Mesothelial cell of epicardium (in vitro differentiated cells): ENCODE measurements at places on chromosomes 11 and 22. TPM values are rescaled to one million over a fixed set of nuclear protein-coding genes. Genes with fewer than 3 reads are reported as not detected.
A peak's percentile ranks its signal among the peaks of the same experiment; 100 is the strongest.

DNA sequence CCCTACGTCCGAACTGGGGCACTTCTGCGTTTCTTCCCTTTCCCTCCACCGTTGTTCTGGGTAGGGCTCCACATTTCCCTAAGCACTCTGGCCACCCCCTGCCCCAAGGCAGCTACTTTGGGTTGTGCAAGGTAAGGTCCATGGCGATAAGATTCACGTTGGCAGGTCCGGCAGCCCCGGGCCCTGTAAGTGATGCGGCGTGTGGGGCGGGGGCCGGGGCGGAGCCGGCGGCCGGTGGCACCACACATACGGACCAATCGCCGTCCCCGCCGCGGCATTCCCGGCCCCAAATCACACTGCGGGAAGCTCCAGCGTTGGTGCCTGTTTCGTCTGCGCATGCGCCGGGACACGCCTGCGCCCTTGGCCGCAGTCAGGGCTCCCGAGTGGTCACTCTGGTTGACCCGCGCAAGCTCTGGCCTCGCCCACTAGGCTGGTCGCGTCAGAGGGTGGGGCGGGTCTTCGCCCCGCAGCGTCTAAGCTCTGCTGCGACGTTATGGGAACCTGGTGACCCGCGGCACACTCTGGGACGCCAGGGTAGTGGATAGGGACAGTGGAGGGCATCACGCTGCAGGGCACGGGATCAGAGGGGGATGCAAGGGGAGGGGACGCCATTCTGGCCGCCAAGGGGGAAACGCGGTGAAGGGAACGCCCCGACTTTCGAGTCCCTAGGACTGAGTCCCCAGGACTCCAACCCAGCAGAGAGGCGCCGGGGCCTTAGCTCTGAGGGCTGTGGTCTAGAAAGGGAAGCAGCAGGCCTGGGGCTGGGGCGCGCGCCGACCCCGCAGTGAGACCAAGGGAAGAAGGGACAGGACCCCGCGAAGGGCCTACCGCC lies 1.6 kb downstream of the FADS1 start:
- peaks cover 17% of the 10 kb centered on the region for H3K4me1 ChIP-seq
- peaks cover 25% of the 10 kb centered on the region for H3K36me3 ChIP-seq
- H3K4me3 ChIP-seq: peak overlapping the region; percentile 93
- no peaks in the 10 kb centered on the region for H3K27me3 ChIP-seq
- peak; percentile 77 for DNase-seq

The CARNS1 gene
- total RNA-seq: 19.5 to 24.6 TPM (median 21.1 TPM) in 3 replicates

- H3K27me3 ChIP-seq: no peaks in the 10 kb centered on the region
- H3K4me1 ChIP-seq: peaks cover 39% of the 10 kb centered on the region
- peak overlapping the region; percentile 89 for H3K4me3 ChIP-seq
- peak overlapping the region; percentile 95 for H3K27ac ChIP-seq
These were observed 1.5 kb downstream of the DDB2 start for GRCh38 chr11:47216121-47216798.

GRCh38 chr11:78203184-78203583 lies 14.5 kb downstream of the USP35 start:
- H3K4me3 ChIP-seq: no peak overlapping the region
- no peaks in the 10 kb centered on the region for H3K27me3 ChIP-seq
- no peak for DNase-seq
- H3K27ac ChIP-seq: no peak overlapping the region
- H3K36me3 ChIP-seq: peaks cover 8% of the 10 kb centered on the region
- H3K4me1 ChIP-seq: no peaks in the 10 kb centered on the region

DNA sequence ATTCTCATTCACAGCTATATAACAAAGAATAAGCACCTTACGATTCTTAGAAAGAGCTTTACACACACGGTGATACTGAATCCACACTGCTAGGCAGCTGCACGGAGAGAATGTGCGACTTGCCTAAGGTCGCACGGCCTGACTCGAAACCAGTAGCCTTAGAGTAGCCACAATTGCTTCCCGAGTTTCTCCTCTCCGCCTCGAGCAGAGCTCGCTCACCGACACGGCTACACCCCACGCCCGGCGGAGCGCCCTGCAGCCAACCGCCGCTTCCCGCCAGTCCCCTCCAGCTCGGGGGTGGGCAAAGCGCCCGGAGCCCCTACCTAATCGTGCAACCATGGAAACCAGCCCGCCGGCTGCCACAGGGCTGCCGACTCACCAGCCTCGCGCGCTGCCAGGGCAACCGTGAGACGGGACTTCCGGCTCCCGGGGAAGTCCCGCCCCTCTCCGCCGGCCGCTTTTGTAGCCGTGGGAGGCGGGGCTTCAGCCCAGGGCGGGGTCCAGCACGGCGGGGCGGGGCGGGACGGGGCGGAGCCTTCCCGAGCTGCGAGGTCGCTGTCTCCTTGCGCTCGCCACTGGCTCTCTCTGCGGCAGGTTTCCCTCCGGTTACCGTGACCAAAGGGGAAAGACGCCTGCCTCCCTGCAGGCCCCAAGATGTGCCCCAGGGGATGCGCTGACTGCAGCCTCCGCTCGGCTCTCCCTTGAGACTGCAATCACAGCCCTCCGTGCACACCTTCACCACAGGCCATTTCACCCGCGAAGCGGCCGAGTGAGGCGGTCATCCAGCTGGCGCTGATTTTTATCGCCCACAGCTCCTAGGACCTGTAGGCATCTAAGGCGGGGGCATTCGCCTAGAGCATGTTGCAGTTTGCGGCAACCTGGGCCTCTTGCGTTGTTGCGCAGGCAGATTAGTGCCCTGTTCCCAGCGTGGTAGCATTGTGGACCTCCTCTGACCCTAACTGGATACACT lies 1.1 kb downstream of the BSCL2 start:
- peak overlapping the region; percentile 98 for H3K27ac ChIP-seq
- H3K4me3 ChIP-seq: peak overlapping the region; percentile 86
- H3K4me1 ChIP-seq: peaks cover 46% of the 10 kb centered on the region
- peaks cover 17% of the 10 kb centered on the region for H3K36me3 ChIP-seq

DNA sequence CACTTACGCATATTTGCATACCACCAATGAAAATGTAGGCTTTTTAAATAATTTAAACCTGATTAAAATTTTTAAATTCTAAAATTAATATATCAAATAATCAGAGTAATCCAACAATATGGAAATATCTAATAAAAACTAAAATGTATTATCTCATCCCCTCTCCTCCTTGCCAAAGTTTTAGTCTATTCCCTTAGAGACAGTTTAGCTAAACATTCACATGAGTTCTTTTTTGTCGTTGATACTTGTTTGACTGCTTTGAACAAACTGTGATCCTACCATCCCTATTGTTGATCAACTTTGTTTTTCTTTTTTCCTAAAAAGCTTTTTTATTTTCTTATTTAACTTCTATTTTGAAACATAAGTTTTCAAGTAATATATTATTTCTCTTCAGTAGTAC lies 81.4 kb upstream of the PARVA start:
- DNase-seq: no peak
- H3K36me3 ChIP-seq: peaks cover 5% of the 10 kb centered on the region
- no peak overlapping the region for H3K27ac ChIP-seq
- H3K4me1 ChIP-seq: no peaks in the 10 kb centered on the region
- no peaks in the 10 kb centered on the region for H3K27me3 ChIP-seq

The GGT5 gene
- 2.9 to 4.1 TPM (median 3.6 TPM) in 3 replicates for total RNA-seq

DNA sequence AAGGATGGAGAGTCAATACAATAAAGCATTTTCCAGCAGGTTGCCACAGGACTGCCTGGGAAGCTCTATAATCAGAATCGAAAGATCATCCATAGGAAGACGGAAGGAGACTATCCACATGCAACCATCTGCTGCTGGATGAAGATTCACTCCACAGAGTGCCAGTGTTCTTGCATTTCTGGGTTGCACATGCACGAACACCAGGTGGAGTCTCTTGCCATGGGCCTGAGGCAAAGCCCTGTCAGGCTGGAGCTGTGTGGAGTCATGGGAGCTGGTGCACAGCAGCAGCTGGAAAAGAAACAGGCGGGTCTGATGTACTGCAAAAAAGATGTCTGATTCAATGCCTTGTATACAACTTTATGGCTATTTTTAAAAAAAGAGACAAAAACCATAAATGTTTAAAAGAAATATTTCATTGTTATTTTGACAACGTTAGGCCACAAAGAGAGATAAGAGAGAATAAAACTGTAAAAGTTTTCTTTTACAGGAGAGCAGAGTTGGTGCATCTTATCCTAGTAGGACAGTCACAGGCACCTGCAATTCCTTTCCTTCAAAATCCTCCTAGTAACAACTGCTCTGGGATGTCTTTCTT lies 12.9 kb upstream of the FAT3 start:
- no peak overlapping the region for H3K27ac ChIP-seq
- DNase-seq: no peak
- peaks cover 15% of the 10 kb centered on the region for H3K4me1 ChIP-seq
- no peak overlapping the region for H3K4me3 ChIP-seq
- H3K27me3 ChIP-seq: peaks cover 5% of the 10 kb centered on the region

DNA sequence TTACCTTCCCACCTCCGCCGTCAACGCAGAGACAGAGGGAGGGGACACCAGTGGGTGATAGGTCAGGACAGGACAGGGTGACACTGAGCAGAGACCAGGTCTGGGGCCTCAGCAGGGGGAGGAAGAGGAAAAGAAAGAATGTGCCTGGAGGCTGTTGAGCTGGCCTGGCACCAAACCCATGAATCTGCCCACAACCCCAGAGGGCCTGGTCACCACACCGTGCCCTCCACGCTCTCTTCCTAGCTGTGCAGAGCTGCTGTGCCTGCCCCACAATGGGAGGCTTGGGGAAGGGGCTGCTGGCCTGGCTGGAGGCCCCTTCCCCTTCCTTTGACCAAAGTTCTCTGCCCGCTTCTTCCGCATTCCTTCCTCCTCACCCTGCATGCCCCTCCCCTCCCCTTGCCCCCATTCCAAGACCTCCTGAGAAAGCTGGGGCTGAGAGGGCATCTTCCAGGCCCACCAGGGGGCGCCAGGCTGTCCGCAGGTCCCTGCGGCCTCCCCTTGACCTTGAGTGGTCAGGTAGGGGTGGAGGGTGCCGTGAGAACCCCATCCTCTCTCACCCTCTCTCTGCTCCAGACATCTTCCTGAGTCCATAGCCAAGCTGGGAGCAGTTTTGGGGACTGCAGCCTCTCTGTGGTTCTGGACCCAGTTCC lies 11.0 kb upstream of the CACNA1I start:
- H3K27me3 ChIP-seq: peaks cover 57% of the 10 kb centered on the region
- no peak for DNase-seq
- no peak overlapping the region for H3K27ac ChIP-seq
- H3K4me3 ChIP-seq: no peak overlapping the region
- H3K4me1 ChIP-seq: peaks cover 8% of the 10 kb centered on the region

GRCh38 chr22:19387038-19387437 lies 44.5 kb downstream of the HIRA start:
- no peak overlapping the region for H3K27ac ChIP-seq
- peaks cover 33% of the 10 kb centered on the region for H3K36me3 ChIP-seq
- no peaks in the 10 kb centered on the region for H3K27me3 ChIP-seq

DNA sequence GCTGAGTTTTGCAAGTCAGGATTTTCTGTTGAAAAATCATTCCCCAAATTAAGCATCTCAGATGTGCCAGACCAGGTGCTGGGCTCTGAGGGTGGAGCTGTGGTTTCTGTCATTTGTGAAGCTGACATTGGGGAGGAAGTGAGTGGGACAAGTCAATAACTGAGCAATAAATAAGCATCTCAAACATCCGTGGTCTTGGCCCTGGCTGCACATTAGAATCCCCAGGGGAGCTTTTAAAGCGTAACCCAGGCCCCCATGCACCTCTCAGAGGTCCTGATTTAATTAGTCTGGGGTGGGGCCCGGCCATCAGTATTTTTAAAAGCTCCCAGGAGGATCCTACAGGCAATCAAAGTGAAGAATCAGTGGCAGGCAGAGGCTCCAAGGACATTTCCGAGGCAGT lies 420.0 kb downstream of the MN1 start:
- DNase-seq: no peak
- peaks cover 32% of the 10 kb centered on the region for H3K4me1 ChIP-seq
- peaks cover 4% of the 10 kb centered on the region for H3K27me3 ChIP-seq
- no peaks in the 10 kb centered on the region for H3K36me3 ChIP-seq

The SYT12 gene
- 0.24 to 0.40 TPM (median 0.34 TPM) in 3 replicates for total RNA-seq

- peaks cover 5% of the 10 kb centered on the region for H3K4me1 ChIP-seq
- H3K36me3 ChIP-seq: no peaks in the 10 kb centered on the region
- peaks cover 73% of the 10 kb centered on the region for H3K27me3 ChIP-seq
- no peak overlapping the region for H3K27ac ChIP-seq
These were observed 2.5 kb downstream of the MRGPRG start for GRCh38 chr11:3216027-3216525.

- H3K4me3 ChIP-seq: no peak overlapping the region
- H3K36me3 ChIP-seq: no peaks in the 10 kb centered on the region
- no peak for DNase-seq
- no peaks in the 10 kb centered on the region for H3K27me3 ChIP-seq
- peaks cover 3% of the 10 kb centered on the region for H3K4me1 ChIP-seq
These were observed 60.9 kb upstream of the TENM4 start for GRCh38 chr11:79501707-79502106.

The CHRM4 gene
- 0.42 to 0.68 TPM (median 0.51 TPM) in 3 replicates for total RNA-seq

DNA sequence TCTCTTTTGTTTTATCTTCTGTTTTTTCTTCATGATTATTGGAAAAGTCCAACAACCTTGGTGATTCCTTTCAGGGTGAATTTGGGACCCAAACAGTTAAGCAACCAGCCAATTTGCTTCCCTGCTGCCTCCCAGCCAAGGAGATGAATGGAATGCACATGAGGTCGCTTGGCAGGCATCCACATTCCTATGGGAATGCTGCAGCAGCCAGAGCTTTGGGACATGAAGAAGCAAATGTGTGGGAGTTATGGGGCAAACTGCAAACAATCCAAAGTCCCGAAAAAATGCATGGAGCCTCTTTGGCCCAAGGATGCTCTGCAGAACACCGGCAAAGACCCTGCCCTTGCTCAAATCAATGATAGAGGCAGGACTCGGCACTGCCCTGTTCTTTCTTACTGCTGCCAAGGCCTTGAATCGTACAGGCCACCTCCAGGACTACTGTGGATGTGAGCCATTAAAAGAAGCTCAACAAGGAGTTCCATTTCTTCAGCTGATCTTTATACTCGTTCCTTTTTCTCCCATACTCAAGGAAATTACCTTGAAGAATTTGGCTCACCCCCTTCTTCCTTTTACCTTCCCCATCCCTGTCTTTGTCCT lies 117.3 kb upstream of the TEAD1 start:
- peaks cover 36% of the 10 kb centered on the region for H3K4me1 ChIP-seq
- H3K27ac ChIP-seq: peak overlapping the region; percentile 93
- DNase-seq: peak; percentile 55
- no peaks in the 10 kb centered on the region for H3K27me3 ChIP-seq
- peaks cover 2% of the 10 kb centered on the region for H3K36me3 ChIP-seq
- no peak overlapping the region for H3K4me3 ChIP-seq

The LRP5 gene
- 72.5 to 76.6 TPM (median 74.7 TPM) in 3 replicates for total RNA-seq

The MGAT3 gene
- 43.6 to 45.3 TPM (median 45.0 TPM) in 3 replicates for total RNA-seq

DNA sequence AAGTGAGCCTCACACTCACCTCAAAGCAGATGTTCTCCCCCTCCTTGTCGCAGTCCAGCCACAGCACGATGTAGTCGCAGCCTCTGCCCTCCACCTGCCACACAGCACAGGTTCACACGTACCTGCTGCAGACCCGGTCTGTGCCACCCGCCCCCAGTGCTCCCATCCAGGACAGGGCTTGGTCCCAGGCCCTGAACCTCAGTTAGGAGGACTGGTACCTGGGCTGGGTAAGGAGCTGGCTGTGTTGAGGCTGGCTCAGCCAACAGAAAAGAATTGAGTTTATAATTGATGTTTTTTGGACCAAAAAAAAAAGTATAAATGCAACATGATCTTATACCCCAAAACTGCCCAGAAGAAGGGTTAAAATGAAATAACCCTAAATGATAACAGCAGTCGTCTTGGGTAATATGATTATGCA lies 10.7 kb downstream of the TOP3B start:
- DNase-seq: no peak
- no peak overlapping the region for H3K27ac ChIP-seq
- no peaks in the 10 kb centered on the region for H3K4me1 ChIP-seq
- H3K27me3 ChIP-seq: no peaks in the 10 kb centered on the region

GRCh38 chr11:35009191-35009943 lies 92.9 kb downstream of the PDHX start:
- no peaks in the 10 kb centered on the region for H3K36me3 ChIP-seq
- H3K4me3 ChIP-seq: no peak overlapping the region
- H3K4me1 ChIP-seq: no peaks in the 10 kb centered on the region
- H3K27ac ChIP-seq: no peak overlapping the region
- DNase-seq: no peak

The CCDC188 gene
- total RNA-seq: not detected in 3 replicates
